ENCODE measurements at places on chromosomes 16 and 17.

- DNase-seq = no peak
Observed at GRCh38 chr17:50137042-50137441, 7.1 kb upstream of the SAMD14 start.

GRCh38 chr17:70739065-70739464 lies 569.7 kb downstream of the KCNJ2 start:
- no peak for DNase-seq

DNA sequence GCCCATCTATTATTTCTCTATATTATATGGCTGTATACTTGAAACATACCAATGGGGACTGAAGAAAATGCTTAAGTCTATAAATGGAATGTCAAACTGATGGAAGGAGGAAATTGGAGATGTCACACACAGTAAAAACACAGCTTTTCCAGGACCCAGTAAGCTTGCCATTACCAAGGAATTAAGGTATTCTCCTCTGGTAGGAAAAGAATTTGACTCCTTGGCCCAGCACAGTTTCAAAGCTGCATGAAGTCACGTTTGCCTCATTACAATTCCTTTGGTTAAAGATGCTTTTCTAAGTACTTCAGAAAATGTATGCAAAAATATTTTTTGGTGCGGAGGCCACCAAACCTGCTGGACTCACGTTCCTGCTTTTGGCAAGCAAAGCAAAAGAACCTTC lies 48.5 kb downstream of the CDH13 start:
- DNase-seq = no peak

GRCh38 chr16:50126183-50126582 lies 26.9 kb upstream of the TENT4B start:
- no peak for DNase-seq

- DNase-seq = no peak
Observed at GRCh38 chr17:48244814-48245213, 137.2 kb downstream of the SNX11 start.

- no peak for DNase-seq
Observed at GRCh38 chr16:2686912-2687507, 4.7 kb downstream of the KCTD5 start.

DNA sequence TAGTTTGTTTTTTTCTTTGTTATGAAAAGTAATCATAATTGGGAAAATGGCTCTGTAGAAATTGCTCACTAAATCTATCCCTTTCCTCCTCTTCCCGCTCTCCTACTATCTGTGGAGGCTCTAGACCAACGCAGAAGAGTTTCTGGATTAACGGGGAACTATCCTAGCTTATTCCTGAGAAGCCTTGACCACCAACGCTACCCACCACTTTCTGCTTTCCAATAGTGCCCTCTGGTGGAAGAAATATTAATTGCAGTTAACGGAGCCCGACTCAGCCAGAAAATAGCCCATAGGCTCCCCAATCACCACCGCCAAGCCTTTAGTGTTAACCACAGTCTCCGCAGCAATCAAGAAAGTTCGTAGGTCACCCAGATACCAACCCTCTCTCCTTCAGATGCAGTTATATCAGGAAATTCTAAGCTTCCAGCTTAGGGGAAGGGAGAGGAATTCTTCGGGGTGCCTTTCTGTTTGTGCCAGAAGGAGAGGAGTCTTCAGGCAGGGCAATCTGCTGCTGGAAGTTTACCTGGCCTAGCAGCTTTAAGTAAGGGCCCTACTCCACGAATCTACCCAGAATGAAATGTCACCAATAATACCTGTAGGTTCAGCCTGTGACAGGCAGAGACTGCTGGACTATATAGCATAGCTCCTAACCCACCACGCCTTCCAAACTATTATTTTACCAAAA lies 23.0 kb upstream of the NSRP1 start:
- DNase-seq = peak; percentile 46

- no peak for DNase-seq
Observed at GRCh38 chr17:72406498-72406897, 285.7 kb downstream of the SOX9 start.

- DNase-seq = no peak
Observed at GRCh38 chr17:2707721-2708584, 3.6 kb downstream of the CLUH start.

- no peak for DNase-seq
Observed at GRCh38 chr17:39826334-39826733, 37.8 kb downstream of the IKZF3 start.

GRCh38 chr16:2086812-2087747 lies 39.3 kb downstream of the TSC2 start:
- DNase-seq = no peak

- DNase-seq = no peak
Observed at GRCh38 chr17:82383411-82383810, 11.8 kb downstream of the UTS2R start.

GRCh38 chr16:66386629-66387622 lies 20.4 kb downstream of the CDH5 start:
- no peak for DNase-seq

DNA sequence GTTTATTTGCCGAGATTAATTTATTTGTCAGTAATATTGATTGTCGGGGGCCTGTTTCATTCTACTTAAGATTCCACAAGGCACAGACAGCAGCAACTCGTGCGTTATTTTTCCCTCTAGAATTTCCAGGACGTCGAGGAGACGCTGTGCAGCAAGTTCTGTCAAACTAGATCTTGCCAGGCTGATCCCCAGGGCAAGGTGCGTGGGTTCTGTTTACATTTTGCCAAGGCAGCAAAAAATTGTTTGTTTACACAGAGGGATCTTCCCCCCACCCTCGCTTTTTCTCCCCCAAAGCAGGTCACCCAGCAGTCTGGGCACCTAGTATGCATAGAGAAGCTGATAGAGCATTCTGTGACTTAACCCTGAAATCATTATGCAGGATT lies 111.4 kb downstream of the IRX3 start:
- no peak for DNase-seq

- no peak for DNase-seq
Observed at GRCh38 chr17:9195411-9195810, 174.1 kb downstream of the NTN1 start.

GRCh38 chr16:85607796-85608514 lies 5.2 kb upstream of the GSE1 start:
- DNase-seq = no peak

GRCh38 chr16:72956124-72957064 lies 91.5 kb downstream of the ZFHX3 start:
- no peak for DNase-seq

DNA sequence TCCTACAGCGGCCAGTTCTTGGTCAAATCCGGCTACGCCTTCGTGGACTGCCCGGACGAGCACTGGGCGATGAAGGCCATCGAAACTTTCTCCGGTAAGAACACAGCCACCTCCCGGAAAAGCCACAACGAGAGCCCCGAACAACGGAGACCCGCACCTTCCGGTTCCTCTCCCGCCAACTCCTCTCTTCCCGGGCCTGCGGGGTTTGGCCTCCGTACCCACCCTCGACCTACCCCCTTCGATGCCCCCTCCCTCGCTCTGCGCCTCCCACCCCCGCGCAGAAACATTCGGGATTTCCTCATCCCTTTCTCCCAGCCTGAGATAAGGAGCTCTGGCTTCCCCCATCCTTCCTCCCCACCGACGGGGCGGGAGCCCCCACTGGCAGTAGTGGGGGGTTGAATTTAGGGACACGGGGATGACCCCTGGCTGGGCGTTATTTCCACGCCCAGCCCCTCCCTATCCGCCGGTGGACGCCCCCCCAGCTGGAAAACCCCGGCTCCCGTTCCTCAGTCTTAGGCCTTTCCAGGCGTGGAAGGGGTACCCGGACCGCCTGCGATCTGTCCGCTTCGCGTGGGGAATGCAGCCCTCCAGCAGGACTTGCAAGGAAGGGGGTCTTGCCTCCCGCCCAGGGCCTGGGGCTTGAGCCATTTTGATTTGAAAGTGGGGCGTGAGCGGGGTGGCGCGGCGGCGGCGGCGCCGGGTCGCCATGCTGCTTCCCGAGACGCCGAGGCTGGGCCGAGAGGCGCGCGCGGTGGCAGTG lies 822 bp downstream of the IGF2BP1 start:
- no peak for DNase-seq

DNA sequence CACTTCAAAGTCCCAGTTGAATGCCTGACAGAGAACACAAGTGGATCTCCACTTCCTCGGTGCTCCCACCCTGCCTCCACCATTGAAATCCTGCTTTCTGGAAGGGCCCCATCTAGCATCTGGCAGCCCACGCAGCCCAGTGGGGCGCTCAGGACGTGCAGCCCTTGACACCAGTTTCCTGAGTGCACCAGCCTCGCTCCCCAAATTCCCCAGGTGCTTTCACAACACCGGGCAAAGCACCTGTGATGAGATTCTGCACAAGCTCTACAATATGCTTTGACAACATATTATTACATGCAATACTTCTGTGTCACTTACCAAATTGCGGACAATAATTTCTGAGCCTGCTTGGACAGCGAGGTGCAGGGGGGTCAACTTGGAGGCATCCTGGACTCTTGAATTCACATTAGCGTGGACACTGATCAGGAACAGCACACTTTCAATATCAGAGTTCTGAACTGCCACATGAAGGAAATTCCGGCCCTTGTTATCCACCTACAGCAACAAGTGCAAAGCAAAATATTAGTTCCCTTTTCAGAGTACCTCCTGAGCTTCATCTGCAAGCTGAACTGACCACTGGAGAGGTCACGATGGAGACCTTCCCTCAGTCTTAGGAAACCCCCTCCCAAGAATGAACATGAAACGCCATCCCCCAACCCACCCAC lies 33.9 kb downstream of the CYB5D2 start:
- DNase-seq = peak; percentile 16

DNA sequence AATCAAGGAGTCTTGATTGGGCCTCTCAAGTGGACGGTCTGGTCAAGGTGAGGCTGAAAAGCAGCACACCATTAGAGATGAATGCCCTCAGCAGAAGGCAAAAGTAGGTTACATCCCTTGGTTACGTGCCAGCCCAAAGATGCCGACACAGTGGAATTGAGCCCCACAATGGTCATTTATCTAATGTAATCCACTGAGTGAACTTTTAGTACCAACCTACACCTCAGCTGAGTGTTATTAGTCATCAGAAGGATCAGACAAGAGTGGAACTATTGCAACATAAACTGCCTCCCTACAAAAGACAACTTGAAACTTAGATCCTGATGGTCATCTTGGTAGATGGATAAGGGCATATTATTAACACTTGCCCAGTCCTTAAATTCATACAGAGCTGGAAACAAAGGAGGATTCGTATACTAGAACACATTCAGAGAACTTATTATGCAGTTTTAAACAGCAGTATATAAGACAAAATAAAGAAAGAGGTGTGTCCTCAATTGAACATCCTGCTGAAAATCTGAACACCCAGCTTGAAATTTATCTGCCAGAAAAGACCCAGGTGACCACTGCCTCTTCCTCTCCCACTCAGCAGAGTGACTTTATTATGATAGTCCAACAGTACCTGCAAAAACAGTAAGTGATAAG lies 2.8 kb downstream of the DCUN1D3 start:
- DNase-seq = no peak

DNA sequence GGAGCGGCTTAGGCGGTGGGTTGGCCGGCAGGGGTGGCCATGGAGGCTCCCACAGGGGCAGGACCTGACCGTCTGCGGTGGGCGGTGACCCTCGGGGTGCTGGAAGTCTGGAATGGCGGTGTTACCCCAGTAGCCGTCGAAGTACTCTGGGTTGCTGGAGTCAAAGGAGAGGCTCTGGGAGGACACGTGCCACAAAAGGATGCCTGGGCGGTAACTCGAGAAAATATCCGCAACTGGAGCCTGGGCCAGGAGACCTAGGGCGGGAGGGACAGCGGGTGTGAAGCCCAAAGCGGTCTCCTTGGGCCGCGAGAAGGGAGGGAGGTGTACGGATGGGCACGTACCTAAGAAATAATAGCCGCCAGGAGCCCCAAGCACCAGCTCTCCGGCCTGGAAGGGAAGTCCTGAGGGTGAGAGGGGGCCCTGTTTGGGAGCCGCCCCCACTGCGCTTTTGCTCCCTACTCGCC lies 4.6 kb downstream of the ITGA2B start:
- DNase-seq = no peak

DNA sequence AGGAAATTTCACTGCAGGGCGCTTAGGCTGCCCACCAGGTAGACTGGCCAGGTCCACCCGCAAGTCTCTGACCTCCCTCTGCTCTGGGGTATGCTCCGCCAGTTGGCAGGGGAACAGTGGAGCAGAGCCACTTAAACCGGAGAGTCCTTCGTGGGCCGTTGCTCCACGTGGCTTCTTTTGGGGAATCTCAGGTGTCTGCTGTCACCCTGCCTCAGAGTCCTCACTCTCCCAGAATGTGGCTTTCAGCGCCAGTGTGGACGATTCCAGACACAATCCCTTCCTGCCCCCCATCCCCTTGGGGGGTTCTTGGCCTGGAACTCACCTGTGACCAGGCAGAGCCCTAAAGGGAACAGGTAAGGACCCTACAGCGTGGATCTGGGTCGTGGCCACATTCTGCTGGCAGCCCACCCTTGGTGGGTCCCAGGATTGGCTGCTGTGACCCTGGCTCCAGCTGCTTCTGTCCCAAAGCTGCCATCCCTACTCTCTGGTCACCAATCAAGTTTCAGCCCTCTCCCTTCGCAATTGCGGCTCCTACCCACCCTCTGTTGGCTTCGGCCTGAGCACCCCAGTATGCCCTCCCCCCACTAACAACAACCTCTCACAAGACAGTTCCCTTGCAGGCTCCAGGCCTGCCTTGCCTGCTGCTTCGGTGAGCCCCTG lies 22.2 kb downstream of the DHRS7C start:
- no peak for DNase-seq

DNA sequence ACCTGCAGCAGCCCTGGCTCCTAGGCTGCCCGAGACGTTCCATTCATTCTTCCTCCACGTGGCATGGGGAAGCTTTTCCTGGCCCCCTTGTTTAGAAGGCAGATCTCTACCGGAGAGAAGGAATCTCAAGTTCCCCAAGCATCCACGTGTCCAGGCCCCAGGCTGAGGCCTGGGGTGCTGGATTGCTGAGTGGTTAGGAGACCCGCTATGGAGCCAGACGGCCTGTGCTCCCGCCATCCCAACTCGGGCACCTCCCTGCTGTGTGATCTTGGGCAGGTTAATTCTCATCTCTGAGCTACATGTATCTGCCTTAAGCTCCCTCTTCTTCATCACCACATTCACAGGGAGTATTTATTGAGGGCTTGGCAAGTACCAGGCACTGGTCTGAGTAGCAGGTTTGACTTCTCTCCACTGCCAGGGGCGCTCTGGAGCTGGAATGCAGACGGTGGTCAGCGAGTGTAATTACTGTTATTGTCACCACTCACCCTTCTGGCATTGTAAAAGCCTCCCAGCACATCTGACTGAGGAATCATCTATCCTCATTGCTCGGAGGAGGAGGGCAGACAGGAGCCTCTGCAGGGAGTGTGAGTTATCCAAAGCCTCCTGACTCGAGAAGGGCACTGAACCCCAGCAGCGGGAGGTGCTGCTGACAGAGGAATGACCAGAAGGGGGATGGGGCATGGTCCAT lies 1.1 kb upstream of the ADGRG1 start:
- DNase-seq = no peak

All from stimulated activated naive CD4-positive, alpha-beta T cell (primary cell).